Thymus (tissue), 14 donors: ENCODE measurements at places on chromosomes 2 and 18.

GRCh38 chr2:179050755-179051154, 818 bp upstream of the CCDC141 start:
- DNase-seq = no peak

DNA sequence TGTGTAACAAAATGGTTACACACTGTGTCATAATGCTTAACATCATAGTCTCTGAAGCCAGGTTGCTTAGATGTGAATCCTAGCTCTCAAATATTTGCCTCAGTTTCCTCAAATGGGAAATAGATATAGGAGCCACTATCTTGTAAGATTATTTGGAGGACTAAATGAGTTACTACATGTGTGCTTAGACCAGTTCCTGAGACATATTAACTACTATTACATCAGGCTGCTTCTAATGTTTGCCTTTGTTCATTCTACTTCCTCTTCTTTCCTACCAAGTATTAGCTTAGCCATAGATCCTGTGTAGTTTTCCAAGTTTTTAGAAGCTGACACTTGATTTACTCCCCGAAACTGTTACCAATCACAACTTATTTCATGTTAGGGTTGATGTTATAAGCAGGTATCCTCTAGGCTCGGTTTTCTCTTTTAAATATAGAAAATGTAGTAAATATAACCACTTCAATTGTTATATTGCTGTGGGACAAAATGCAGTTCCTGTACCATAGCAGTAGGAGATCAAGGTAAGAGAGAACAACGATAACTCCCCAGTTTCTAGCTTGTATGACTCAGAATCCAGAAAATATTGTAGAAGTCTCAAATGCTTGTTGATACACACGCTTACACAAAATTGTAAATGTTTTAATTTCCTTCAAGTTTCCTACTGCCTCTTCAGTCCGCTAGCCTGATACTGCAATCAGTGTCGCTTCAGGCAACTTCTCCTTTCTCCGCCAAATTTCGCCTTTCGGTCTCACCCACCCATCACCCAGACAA, 751 bp upstream of the DNAJC10 start:
- DNase-seq = no peak

DNA sequence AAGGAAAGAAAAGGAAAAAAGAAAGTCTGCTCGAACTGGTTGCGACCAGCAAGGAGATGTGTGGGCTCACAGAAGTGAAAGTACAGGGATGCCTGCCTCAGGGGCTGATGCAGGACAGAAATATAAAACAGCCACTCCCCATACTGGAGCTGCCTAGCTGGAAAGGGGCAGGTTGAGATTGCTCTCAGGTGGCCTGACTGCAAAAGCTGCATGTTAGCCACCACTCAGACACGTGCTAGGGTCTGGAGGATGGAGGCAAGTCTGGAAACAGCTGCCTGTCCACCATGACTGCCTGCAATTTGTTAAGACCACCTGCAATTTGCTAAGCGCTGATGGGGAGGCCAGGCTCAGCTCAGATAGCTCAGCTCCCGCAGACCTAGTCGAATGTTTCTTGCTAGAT, 17.9 kb downstream of the B3GNT7 start:
- no peak for DNase-seq

DNA sequence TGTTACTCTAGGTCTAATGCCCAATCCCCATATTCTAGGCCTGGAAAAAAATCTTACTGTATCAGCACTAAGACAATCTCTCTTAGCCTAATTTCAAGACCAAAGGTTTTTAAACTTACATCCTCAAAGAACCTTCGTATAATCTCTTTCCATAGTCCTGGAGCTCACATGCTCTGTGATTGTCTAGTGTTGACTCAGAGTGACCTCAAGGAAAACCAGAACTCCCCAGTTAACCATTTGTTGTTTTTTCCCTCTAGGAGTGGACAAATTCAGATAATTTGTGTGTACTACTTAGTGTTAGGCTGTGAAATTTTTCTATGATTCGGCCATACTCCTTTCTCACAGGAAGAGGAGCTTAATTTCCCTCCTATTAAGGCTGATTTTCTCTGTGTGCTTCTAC, 536.1 kb downstream of the SLC4A3 start:
- no peak for DNase-seq

DNA sequence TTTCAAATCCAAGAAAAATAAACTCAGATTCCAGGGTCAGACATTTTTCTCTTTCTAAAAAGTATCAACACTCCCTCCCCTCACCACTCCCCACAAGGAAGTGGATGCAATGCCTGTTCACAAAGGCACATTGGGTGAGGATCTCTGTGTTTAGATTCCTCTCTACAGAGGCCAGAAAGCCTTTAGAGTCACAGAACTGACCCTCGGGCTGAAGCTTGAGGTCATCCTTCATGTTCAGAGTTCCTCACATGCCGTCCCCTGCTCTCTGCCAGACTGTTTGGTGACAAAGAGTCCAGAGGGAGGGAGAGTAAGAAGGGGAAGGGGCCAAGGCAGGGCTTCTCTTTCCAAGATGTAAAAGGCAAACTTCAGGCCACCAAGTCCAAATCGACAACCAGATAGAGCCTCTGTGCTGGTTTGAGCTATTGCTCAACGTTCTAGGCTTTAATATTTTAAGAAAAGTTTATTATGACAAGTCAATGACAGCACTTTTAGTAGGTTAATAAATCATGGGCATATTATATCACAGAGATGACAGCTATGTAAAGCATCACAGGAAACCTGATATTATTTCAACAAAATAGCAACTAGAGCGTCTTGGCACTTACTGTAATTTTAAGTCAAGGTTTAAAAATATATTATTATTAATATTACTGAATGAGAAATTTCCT, 269.4 kb downstream of the ETAA1 start:
- DNase-seq = no peak

GRCh38 chr18:48123324-48123723, 192.9 kb upstream of the SMAD2 start:
- DNase-seq = no peak

GRCh38 chr2:37211212-37211611, 14.9 kb downstream of the CEBPZOS start:
- DNase-seq = no peak

- no peak for DNase-seq
Measured at GRCh38 chr18:55351980-55352714, 235.8 kb downstream of the TCF4 start.

DNA sequence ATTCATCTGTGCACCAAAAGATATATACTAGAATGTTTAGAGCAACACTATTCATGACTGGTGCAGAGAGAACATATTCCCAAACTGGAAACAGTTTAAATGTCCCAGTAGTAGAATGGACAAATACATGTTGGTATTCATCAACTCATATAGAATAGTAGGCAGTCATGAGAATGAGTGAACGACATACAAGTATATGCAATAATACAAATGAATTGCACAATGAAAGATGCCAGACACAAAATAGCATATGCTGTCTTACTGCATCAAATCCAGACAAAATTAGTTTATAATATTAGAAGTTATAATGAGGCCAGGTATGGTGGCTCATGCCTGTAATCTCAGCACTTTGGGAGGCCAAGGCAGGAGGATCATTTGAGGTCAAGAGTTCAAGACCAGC, 8.3 kb upstream of the PRKAG3 start:
- no peak for DNase-seq

DNA sequence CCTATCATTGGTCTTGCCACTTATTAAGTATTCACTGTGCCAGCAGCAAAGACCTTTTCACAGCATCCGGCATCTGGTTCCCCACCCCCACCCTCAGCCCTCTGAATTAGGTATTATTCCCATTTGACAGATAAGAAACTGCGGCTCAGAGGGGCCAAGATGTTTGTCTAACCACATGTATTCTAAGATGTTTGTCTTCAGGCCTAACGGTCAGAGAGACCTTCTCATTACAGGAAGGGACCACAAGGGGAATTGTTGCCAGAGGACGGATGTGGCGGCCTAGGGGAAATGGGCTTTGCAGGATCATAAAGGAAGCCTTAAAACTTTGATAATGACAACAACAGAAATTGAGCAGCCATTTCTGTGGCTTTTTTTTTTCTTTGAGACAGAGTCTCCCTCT, 16.6 kb downstream of the NPPC start:
- no peak for DNase-seq

GRCh38 chr18:49899657-49900330, 86.5 kb upstream of the ACAA2 start:
- no peak for DNase-seq

DNA sequence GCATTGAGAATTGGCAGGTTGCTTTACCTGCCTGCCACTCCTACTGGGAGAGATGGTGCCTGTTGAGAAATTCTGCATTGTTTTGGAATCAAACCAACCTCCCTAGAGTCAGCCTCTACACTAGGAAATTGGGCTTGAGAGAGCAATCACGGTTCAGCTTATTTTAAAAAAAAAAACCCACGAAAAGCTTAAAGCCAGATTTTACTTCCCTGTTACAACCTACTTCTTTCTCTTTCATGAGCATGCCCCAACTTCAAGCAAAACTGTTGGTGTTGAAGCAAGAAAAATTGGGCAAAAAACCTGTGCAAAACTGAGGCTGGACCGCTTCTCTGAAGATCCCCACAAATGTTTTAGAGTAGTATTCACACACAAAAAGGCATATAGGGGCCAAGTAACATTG, 134.6 kb upstream of the ZEB2 start:
- no peak for DNase-seq

GRCh38 chr18:70335892-70336726, 47.3 kb downstream of the SOCS6 start:
- no peak for DNase-seq

DNA sequence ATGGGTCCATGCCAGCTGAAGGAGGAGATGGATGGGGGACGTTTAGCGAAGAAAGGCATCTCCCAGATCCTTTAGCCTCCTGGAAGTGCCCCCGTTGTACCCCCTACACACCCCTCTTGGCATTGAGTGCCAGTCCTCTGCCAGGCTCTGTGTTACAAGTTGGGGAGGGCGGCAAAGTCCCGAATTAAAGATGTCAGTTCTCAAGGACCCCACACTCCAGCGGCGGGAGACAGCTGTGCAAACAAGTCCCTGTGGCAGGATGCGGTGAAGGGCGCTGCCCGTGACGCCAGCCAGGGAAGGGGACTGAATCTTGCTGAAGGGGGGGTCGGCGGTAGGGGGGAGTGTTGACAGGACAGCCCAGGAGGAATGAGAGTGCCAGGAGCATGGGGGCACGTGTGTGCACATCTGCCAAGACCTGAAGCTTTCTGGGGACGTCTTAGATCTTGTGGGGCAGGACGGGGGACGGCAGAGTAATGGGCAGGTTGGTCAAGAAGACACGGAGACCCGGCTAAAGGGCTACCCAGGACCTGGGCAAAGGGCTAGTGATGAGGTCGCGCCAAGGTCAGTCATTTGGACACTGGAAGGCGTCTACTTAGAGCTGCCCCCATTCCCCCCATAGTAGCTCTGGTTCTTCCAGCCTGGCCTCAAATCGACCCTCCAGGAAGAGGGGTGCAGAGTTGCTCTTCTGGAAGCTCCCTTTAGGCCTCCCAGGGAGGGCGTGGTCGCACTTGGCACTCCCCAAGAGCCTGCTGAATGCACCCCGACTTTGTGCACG, 2.8 kb upstream of the CTDSP1 start:
- DNase-seq = peak; percentile 72

GRCh38 chr18:63322206-63322605, 2.6 kb upstream of the BCL2 start:
- no peak for DNase-seq

DNA sequence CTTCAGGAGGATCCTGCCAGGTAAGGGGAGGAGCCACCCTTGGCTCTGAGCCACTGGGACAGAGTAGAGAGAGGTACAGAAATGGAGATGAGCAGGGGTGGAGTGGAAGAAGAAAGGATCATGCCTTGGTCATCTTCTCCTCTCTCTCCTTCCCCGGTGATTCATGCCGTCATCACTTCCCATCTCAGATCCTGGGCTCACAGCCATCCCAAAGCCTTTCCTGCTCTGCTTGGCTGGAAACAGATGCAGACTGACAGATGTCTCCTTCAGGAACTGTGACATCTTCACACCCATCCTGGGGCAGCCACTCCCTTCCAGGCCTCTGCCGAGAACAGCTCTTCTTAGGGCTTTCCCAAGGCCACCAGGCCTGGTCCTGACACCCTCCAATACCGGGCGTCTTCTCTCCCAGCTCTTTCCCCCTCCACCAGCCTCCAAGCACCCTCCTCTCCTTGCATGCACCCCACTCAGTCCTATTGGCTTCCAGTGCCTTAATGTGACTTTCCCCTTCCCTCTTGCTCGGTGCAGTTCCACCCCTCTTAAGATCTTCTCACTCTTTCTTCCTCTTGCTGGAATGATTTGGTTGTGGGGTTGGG, 58.3 kb upstream of the TNP1 start:
- DNase-seq = no peak

GRCh38 chr2:40962026-40962425, 510.1 kb upstream of the SLC8A1 start:
- DNase-seq = no peak

- DNase-seq = peak; percentile 58
Measured at GRCh38 chr18:24488824-24489493, 28.5 kb downstream of the HRH4 start.

DNA sequence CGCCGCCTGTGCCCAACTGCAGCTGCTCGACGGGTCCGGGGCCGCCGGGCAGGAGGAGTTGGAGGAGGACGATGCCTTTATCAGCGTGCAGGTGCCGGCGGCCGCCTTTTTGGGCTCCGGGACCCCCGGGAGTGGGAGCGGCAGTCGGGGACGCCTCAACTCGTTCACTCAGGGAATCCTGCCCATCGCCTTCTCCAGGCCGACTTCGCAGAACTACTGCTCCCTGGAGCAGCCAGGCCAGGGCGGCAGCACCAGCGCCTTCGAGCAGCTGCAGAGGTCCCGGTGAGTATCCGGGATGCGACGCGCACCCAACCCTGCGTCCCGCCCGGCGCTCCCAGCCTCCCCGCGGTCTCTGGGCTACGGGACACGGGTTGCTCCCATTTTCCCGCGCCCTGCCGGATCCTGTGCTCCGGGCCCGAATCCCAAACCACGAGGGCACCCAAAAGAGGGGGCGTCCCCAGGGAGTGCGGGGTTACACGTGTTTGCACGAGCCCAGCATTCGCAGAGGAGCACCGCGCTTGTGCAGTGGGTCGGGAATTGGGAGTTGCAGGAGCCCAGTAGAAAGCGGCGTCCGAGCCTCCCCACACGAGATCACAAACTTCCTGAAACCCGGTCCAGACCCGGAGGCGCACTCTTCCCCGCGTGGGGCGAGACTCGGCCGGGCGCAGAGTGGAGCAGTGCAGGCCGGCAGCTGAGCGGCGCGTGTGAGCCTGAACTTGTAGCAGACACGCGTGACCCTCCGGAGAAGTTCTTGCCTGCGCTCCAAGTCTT, 1.2 kb downstream of the CABLES1 start:
- no peak for DNase-seq
